Foreskin melanocyte (primary cell): ENCODE measurements at places on chromosomes 11 and 22.

GRCh38 chr22:30829901-30830550, 135.4 kb downstream of the OSBP2 start:
- no peak for DNase-seq

DNA sequence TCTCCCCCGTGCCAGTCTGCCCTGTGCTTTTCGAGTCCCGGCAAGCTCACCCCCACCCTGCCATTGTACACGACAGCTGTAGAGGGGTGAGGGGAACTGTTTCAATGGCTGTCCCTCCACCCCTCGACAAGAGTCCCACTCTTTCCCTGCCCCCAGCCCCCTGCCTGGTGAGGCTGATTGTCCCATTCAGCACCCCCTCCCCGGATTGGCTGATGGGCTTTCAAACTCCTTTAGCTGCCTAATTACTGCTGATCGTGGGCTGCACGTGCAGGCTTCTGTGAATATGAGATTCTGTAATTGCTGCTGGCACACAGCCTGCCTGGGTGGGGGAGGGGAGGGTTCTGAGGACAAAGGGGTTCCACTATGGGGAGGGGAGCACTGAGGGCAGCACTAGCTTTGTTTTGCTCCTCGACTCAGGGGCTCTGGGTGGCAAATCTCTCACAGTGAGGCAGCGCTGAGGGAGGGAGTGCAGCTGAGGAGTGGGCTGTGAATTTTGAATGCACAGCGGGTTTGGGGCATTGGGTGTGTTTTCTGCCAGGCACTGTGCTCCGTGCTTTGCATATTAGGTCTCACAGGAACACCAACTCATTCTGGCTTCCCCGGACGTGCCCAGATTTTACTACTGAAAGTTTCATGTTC, 42.6 kb upstream of the ACCSL start:
- no peak for DNase-seq

- peak; percentile 43 for DNase-seq
Observed at GRCh38 chr11:35588627-35589026, 29.6 kb upstream of the FJX1 start.

DNA sequence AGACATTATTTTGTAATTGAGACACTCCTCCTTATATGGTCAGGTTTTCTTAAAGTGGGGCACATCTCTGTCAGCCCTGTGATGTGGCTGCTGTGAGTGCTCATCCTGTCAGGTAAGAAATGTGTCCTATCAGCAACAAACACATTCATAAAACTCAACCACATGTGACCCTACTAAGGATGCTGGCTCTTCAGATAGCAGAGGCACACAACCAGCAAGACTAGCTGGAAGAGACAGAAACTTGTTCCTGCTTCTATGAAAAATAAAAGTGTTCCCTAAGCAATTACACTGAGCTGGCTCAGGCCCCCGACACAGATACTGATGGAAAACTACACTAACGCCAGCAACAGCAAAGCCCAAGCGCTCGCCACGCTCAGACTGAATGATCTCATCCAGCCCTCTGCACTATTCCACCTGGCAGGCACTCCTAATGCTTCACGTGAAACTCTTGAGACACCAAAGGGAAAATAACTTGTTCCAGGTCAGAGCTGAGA, 49.8 kb upstream of the CYP2D6 start:
- no peak for DNase-seq

DNA sequence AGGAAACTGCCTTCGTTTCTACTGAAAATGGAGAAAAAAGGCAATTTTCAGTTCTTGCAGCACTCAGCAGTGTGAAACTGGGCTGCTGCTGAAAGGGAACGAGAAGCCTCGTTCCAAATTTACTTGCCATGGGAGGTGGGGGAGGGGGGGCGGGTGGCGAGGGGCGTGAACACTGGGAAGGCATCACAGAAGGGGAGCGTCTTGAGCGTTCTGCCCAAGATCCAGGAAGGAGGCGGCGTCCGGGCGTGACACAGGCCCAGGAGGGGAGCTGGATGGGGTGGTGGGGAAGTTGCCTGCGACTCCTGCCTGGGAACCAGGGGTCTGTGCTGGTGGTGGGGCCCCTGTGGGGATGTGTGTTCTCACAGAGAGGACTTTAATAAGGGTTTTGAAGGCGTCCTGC, 213.5 kb downstream of the CTTN start:
- DNase-seq = no peak

DNA sequence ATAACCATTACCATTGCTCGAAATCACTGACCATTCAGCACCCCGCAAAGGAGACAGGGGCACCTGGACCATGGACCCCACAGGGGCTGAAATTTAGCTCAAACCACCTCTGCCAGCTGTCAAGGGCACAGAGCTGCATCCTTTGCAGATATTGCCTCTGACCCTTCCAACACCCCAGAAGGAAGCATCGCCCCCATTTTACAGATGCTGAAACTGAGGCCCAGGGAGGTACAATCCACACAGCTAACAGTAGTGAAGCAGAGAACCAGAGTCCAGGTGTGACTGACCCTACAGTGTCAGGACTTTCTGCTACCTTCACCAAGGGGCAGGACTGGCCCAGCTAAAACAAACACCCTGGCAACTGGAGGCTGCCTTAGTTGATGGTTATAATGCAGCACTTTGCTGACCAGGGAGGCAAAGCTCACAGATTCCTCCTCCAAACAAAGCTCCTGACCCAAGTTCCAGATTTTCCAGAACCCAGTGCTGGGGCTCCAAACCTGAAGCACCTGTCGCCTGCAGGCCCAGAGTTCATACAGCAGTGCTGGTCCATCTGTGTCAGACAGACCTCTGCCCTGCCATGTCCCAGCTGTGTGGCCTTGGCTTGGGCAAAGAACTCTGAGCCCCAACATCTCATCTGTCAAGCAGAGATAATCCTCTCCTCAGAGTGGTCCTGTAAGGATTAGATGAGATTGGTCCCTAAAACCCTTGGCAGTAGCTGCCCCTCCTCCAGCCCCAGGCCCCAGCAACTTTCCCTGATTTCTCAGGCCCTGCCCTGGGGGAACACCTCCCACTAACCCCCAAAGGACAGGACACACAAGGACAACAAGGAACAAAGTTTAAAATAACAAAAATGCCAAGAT, 15.2 kb upstream of the ARAP1 start:
- DNase-seq = no peak

GRCh38 chr11:114125959-114126358, 66.4 kb downstream of the ZBTB16 start:
- no peak for DNase-seq

- DNase-seq = no peak
Observed at GRCh38 chr22:35160268-35160667, 94.3 kb downstream of the ISX start.

- DNase-seq = no peak
Observed at GRCh38 chr22:33747576-33748180, 172.6 kb downstream of the LARGE1 start.

DNA sequence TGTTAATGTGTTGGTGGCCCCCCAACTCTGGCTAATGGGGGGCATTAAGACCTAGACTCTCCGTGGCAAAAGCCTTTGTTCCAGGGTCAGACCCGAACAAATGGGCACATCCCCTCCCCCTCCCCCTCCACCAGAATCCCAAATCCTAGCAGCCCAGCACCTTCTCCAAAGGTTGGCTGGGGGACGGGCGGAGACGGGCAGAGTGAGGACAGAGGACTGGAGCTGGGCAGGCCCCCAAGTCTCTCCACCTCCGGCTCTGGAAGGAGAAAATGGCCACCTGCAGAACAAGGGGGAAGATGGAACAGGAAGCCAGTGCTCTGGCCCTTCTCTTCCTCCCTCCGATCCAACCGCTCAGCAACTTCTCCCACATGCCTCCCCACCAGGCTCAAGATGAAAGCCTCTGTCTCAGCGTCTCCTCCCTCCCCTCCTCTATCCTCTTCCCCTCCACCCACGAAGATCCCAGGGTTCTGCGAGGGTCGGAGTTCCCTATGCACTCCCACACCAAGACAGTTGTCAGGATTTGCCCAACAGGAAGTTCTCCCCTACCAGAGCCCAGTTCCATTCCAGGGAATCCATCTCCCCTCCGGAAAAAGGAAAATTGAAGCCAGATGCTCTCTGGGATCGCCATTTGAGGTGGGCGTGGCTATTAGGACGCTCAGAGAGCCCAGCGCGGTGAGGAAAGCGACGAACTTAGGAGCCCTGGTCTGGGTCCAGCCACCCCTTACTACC, 20.1 kb downstream of the ADA2 start:
- DNase-seq = peak; percentile 47

DNA sequence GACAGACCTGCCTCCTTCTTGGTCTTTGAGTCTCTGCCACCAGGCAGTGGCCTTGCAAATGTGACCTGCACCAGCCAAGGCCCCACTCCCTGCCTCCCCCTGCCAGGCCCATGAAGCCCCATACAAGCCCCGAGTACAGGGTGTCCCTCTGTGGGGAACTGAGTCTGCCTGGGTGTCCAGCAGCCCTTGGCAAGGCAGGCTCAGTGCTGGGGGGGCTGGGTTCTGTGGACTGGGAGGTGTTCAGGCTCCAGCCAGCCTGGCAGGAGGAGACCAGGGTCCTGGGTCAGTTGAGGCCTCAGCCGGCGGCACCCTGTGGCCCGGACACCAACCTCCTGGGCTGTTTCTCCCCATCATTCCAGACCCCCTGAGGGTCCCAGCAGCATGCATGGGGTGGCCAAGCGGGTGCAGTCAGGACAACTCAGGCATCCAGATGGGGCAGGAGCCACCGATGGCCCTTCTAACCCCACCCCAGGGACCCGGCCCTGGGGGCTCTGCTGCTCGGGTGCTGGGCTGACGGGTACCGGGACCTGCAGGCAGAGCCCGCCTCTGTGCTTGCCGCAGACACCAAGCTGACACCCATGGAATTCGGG, 5.7 kb downstream of the MUC5AC start:
- no peak for DNase-seq

- no peak for DNase-seq
Observed at GRCh38 chr22:24437741-24438328, 10.4 kb downstream of the ADORA2A start.

GRCh38 chr11:2702771-2703362, 3.1 kb upstream of the KCNQ1OT1 start:
- DNase-seq = no peak

DNA sequence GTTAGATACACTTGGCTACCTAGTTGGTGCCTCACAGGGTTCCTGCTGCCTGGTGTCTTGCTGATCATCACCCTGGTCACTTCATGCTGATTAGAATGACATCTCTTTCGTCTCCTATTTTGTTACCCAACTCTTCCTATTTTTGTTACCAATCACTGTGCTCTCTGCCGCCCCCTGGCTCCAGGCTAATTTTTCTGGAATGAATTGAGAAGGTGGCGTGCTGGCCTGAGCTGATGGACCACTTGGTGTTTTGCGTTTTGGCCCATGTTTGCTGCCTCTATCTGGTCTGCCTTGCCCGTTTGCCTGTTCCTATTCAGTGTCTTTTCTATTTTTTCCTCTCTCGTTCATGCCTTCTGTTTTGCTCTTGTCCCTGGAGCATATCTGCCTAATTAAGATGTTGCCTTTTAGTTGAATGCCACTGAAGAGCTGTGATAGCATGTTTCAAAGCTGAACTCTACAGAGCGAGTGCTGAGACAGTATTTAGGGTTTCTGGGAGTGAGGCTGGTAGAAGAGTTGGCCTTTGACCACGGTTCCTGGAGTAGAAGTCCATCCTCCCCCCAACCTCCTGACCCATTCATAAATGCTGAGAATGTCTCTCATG, 5.9 kb upstream of the ATF4 start:
- DNase-seq = no peak

DNA sequence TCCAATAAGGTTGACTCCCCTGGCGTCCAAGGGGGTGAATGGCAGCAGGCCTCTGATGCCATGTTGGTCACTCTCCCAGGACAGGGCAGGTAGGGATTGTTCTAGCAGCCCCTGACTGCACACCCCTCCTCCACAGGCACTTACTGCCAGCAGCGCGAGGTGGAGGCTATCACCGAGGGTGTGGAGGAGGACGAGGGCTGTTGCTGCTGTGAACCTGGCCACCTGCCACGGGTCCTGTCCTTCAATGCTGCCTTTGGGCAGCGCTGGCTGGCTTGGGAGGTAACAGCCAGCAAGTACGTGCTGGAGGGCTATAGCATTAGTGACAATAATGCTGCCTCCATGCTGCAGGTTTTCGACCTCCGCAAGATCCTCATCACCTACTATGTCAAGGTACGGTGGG, 7.7 kb upstream of the SIPA1 start:
- no peak for DNase-seq

GRCh38 chr11:112828421-112828820, 132.8 kb upstream of the NCAM1 start:
- DNase-seq = no peak

- DNase-seq = no peak
Observed at GRCh38 chr11:75797116-75797515, 17.9 kb upstream of the UVRAG start.

GRCh38 chr11:111391328-111392124, 12.5 kb upstream of the POU2AF1 start:
- DNase-seq = no peak

DNA sequence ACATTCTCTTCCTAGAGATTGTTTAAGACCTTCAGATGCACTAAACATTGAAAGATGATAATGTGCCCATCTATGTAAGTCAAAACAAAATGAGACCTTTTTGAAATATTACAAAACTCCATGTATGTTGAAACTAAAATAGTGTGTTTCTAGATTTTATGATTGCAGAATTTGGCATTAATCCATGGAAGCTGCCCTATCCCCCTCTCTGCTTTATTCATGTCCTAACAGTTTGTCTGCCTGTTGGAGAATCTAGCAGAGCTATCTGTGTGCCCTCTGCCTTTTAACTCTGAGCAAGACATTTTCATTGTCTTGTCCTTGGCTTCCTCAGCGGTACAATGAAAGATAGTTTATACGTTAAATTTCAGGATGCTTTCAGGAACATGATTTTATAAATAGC, 105.5 kb downstream of the FAT3 start:
- DNase-seq = no peak

- DNase-seq = no peak
Observed at GRCh38 chr11:69513663-69514224, 32.3 kb downstream of the LINC01488 start.

- DNase-seq = no peak
Observed at GRCh38 chr11:21460082-21460481, 732.8 kb upstream of the ANO5 start.

- no peak for DNase-seq
Observed at GRCh38 chr11:125935056-125935455, 10.8 kb upstream of the VSIG10L2 start.

GRCh38 chr22:20834725-20835124, 23.9 kb downstream of the PI4KA start:
- DNase-seq = no peak

GRCh38 chr22:39223091-39223710, 21.6 kb downstream of the PDGFB start:
- peak; percentile 85 for DNase-seq

- DNase-seq = no peak
Observed at GRCh38 chr11:16737818-16738192, 642 bp upstream of the C11orf58 start.

DNA sequence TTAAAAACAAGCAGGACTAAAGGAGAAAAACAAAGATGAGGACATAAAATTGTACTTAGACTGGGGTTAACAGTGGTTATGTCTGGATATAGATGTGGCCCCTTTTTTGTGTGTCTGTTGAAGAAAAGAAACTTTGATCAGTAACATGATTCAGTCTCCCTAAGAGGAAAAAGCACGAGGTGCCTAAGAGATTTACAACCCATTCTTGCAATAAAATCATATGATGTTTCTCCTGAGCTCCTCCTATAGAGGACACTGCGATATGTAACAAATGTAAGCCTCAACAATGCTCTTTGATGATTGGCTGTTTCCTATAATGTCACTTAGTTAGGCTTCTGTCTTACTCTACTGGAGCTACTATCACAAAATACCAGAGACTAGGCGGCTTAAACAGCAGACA, 77.9 kb downstream of the FBXO7 start:
- no peak for DNase-seq
